SK-N-DZ (cell line): ENCODE measurements at places on chromosomes 3 and 15.

- DNase-seq = no peak
Measured at GRCh38 chr3:100163787-100164186, 49.5 kb upstream of the FILIP1L start.

GRCh38 chr3:128360705-128361271, 105.9 kb downstream of the DNAJB8 start:
- DNase-seq = no peak

DNA sequence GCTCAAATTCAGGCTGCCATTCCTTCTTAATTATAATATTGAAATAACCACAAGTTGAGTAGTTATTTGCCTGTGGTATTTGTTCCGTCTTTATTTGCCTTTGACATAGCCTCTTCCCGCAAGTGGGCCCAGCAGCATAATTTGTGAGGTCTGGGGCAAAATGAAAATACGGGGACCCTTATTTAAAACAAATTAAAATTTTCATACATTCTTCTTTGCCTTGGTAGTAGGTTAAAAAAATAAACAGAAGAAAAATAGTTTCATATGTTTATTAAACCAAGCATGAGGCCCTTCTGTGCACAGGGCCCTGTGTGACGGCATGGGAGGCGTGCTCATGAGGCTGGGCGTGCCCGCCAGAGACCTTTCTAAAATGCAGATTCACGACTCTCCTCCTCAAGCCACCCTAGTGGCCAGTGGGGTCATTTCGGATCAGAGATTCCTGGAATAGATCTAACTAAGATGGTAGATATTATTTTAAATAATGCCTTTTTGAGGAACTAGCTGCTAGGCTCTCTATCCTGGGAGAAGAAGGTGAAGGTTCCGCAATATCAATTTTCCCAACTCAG, 35.4 kb downstream of the MASP1 start:
- no peak for DNase-seq

DNA sequence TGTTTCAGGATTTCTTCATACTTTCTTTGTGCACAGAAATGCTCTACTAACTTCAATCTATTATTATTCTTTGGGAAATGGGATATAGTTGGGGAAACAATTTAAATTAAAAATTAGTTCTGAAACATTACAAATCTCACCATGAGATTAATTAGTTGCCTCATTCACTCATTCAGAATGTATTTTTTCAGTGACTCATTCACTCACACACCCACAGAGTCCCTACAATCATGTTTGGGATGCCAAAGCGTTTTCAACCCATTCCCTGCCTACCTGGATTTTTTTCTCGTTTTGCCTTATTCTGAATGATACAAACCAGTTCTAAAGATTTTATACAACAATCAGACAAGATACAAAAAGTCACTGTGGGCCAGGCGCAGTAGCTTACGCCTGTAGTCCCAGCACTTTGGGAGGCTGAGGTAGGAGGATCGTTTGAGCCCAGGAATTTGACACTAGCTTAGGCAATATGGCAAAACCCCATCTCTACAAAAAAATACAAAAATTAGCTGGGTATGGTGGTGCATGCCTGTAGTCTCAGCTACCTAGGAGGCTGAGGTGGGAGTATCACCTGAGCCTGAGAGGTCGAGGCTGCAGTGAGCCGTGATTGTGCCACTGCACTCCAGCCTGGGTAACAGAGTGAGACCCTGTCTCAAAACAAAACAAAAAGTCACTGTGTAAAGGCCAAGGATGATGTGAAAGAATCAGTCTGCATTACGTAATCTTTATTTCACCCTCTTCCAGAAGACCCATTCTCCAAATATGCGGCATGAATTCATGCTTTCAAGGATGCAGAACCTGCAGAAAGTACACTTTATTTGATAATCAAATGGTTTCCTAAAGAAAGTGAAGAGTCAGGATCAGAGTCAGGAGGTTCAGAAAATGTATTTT, 34.8 kb upstream of the ARHGEF3 start:
- no peak for DNase-seq

DNA sequence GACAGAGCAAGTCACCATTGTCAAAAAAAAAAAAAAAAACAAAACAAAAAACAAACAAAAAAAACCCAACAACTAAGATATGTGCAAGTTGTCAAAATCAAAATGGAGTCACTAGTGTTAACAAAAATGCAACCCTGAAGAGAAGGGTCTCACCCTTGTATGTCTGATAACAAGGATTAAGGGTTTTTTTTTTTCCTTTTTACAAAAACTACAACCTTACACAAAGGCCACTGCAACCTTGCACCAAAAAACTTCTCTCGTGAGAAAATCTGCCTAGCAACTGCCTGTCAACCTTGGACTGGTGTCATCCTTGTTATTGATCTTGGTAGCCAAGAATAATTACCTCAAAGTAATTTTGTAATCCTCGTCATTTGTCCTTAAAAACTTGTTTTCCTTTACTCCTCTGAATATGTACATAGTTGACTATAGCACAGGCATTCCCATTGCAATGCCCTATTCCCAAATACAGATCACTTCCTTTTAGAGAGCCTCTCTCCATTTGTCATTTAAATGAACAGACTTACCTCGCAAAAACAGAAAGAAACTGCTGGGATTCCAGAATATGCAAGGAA, 24.0 kb downstream of the TFRC start:
- DNase-seq = no peak

DNA sequence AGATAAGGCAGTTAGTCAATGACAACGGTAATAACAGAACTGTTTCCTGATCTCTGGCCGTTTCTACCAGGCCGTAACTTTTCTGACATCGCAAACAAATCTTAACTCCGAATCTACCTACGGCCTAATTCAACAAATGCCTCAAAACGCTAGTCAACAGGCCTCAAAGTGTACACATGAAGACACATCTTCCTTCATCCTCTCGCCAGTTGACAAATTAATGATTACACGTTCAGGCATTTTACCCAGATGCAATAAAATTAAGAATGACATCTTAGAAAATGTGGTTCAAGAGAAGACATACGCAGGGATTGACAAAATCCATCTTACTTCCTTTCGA, 1.5 kb downstream of the SFMBT1 start:
- no peak for DNase-seq

DNA sequence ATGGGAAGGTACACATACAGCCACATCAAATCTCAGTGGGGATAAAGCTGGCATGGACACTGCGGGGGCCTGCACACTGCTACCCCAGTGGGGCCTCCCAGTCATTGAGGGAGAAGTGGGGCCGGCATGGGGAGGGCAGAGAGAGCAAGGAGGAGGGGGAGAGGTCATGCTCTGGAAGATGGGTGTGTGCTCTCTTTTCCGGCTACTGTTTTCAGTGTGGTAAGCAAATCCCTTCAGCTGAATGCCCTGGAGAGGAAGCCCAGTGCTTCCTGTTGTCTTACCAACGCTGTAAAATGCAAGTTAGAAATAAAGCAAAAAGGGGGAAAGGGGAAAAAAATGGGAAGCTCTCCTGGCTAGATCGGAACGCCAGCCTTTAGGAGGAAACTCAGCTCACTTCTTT, 30.8 kb downstream of the NRROS start:
- no peak for DNase-seq
